ENCODE measurements at places on chromosomes 1 and 21.
A peak's percentile ranks its signal among the peaks of the same experiment; 100 is the strongest.

- no peak for DNase-seq
Observed at GRCh38 chr21:17359781-17360180, 153.1 kb upstream of the CXADR start.

- no peak for DNase-seq
Observed at GRCh38 chr1:67612788-67613241, 72.2 kb upstream of the GADD45A start.

- DNase-seq, result no peak
Observed at GRCh38 chr21:17690078-17690494, 77.4 kb upstream of the BTG3 start.

DNA sequence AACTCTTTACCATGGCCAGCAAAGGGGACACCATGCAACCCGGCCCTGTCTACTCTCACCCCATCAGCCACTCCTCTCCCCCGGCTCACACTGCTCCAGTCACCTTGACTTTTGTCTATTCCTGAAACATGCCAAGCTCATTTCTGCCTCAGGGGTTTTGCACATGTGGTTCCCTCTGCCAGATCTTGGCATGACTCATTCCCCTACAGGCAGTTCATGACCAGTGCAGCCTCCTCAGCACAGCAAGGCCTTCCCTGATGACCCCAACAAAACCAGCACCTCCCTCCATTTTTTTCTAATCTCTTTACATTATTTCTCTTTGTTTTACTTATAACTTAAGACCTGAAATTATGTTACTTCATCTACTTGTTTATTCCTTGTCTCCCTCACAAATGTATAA is 58.6 kb upstream of the GJB5 start:
- no peak for DNase-seq

DNA sequence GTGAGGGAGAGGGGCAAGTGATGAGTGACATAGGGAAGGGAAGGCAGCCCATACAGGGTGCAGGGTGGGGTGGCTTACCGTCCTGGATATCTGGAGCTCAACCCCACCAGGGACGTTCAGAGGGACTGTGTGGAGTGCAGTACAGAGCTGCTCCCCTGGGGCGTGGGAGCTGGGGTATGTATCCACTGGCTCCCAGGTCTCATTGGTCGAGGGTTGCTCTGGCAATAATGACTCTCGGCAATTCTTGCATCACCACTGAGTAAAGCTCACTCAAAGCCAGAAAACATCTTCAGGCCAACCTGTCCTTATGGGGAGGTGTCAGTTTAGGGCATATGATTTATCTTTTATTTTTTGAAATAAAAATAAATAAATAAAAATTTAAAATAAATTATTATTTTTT is 43.2 kb upstream of the RUNX3 start:
- DNase-seq, result no peak

GRCh38 chr1:45385302-45385701 is 45.1 kb upstream of the MUTYH start:
- no peak for DNase-seq

GRCh38 chr1:31573261-31573660 is 3.1 kb upstream of the TINAGL1 start:
- DNase-seq, result no peak

DNA sequence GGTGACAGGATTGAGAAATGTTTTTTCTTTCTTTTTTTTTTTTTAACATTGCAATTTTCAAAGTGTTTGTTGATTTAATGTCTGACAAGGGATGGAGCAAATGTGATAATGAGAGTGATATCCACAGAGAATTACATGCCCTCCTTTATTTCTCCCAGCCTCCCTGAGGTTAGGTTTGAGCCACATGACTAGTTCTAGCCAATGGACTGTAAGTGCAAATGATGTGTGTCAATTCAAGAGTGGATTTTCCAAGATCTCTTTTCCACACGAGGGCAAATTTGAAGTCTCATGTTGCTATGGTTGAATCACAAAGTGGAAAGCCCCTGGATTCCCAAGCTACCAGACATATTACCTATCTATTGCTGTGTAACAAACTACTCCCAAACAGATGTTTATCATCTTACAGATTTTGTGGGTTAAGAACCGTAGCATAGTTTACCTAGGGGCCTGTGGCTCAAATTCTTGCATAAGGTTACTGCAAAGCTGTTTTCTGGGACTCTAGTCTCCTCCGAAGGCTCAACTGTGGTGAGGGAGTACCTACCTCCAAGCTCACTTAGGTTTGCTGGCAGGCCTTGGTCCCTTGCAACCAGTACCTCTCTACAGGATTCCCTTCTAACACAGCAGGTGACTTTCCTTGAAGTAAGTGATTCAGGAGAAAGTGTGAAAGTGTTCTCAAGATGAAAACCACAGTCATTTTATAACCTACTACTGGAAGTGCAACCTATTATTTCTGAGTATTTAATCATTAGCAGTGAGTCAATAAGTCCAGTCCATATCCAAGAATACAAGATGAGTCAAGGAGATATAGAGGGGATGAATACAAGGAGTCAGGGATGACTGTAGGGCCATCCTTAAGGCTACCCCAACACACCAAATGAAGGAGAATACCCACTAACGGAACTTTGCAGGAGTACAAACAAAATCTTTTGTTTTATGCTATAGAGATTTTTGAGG is 533.6 kb downstream of the PTPRC start:
- no peak for DNase-seq

DNA sequence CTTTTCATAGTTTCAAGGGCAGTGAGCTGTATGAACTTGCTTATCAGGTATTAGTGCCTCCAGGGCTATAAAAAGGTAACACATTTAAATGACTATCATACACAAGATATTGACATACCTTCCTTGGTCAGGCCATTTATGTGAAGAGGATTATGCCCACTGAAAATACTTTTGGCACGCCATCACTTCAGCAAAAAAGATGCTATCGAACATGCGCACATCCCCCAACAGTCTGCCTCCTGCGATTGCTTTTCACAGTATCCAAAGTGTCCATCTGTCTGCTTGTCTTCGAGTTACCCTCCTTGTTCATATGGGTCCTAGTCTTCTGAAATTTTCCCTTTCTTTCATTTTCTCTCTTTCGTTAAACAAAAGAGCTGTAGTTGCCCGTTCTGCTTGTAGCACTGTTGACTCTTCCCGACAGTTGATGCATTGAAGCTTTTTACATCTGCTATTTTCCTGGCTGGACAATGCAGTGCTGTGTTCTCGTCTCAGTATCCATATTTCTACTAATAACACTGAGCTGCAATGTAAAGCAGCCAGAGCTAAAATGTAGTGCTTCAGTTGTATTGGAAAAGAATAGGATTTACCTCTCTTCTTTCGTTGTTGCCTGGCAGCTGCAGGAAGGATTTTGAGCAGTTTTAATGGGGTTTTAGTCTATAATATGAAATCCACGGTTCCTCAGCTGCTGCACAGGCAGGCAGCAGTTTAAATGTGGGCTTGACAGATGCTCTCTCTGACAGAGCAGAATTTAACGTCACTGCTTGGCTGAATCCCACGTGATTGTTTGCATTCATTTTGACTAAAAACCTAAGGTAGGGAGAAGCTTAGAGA is at the start of gene B3GALT2:
TSS of gene B3GALT2 (minus strand) at position 713 of the 831 bp plus-strand sequence. CDS start 5,051 bp downstream, outside the sequence.
- peak; percentile 72 for DNase-seq

- DNase-seq, result peak; percentile 93
Observed at GRCh38 chr1:225657462-225657989, 4.6 kb upstream of the ENAH start.

DNA sequence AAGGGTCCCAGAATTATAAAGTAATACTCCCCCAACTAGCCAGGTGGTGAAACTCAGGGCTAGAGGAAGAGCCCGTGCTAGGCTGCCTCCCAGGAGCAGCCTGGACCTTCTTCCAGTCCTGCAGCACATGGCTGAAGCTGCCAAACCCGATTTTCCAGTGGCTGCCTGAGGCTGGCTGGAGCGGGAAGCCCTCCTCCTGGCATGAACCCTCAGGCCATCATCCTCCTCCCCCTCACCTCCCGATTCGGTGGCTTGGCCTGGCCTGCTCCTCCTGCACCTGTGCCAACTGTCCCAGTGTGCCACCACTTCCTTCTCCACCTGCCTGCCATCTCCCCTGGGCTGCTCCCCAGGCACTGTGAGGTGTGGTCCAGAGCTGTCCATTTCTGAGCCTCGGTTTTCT is 3.0 kb upstream of the TSPAN1 start:
- DNase-seq, result no peak

DNA sequence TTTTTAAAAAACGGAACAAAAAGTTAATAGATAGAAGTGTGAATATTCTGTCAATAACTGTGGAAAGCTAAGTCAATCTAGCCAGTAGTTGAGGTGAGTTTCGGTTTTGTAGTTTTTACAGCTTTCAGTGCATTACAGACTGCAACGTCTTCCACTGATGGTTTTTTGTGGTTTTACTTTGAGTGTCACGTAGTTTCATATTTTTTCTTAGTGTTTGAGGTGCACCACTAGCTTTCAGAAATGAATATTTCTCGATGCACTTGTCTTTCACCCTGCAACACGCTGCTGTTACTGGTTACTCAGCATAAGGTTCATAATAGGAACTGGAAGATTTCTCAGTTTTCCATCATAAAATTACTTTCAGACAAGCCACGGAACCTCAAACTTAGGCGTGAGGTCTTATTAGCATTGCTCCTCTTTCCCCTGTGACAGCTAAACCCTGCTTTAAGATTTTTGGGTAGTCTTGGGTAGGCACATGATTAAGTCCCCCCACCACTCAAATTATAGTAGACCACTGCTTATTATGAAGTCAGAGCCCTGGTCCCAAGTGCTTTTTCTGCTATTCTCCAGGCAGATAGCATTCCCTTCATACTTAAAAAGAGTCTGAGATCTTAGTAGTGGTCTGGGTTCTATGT is 1412.7 kb downstream of the KCNT2 start:
- DNase-seq, result no peak

- DNase-seq, result no peak
Observed at GRCh38 chr21:30962013-30962412, 76.3 kb downstream of the KRTAP19-8 start.

DNA sequence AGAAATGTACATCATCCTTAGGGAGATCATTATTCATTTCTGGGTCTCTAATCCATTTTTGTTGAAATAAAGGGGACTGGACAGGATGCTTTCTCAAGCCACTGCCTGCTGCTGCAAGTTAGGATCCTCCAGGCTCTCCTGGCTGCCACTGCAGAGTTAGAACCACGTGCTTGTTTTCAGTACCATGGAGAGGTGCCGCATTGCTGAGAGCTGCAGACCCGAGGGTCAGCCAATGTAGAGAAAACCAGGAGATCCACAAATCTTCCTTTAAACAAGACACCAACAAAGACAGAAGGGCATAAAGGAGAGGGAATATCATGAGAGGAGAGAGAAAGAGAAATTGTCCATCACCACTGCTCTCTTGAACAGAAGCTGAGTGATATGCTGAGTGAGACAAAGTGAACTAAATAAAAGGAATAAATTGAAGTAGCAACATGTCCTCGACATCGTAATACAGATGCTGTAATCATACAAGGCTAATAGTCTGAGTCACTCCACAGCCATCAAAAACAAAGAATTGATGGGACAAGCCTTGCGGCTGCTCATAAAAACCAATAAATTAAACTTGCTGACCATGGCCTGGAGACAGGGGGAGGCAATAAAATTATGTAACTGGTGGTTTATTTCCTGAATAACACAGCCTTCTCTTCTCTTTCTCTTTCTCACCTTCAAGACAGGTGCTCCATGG is 255.7 kb downstream of the OMA1 start:
- peak; percentile 48 for DNase-seq

DNA sequence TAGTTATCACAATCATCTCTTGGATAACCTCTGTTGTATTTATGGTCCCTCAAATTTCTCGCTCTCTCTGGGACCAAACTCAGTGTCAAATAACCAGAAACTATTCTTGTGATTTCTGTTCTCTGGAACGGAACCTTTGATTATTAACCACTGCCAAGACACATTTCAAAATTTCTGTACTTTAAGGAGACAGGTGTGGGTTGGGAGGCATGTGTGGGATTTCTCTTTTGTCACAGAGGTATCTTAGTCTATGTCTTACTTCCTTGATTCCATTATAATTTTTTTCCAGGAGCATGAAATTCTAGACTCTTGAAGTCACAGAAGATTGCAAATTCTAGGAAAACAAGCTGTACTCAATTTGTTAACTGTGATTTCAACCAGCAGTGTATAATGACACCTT is 919.0 kb upstream of the B3GALT2 start:
- DNase-seq, result no peak

DNA sequence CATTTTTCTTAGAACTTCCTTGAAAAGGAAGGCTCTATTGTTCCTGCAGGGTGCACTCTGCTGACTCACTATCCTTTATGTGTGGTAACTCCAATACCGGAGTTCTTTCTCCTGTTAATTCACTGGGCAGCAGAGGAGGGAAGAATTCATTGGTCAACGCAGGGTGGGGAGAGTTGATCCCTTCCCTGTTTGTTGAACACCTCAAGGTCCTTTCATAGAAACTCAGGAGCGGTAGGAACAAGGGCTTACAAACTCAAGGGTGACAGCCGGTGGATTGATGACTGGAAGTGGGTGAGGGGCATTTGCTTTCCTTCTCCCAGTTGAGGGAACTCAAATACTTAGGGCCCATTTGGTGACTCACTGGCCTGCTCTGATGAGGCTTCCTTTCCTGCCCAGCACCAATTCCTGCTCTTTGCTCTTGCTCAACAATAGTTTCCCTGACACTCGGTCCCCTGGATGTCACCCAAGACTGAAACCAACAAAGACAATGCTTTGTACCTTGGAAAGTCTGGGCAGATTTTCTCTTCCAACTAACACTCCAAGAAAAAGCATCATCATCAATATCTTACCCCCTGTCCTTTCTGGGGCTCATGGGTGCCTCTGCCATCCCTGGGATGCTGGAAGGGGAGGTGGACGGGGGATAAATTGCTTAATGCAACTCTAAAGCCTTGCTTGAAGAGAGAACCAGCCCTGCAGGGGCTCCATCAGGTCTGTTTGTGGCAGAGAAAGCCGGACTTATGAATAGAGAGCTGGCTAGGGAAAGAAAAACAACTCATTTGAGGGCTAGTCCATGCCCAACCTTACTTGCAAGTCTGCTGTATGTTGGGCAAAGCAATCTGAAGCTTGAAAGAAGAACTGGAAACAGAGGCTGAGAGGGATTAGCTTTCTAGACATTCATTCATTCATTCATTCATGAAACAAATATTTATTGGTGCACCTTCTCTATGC is 9.3 kb downstream of the SLC26A9 start:
- DNase-seq, result peak; percentile 81

- no peak for DNase-seq
Observed at GRCh38 chr1:76268341-76268740, 193.8 kb downstream of the ST6GALNAC3 start.

GRCh38 chr21:40540216-40540615 is 306.7 kb downstream of the DSCAM start:
- no peak for DNase-seq

DNA sequence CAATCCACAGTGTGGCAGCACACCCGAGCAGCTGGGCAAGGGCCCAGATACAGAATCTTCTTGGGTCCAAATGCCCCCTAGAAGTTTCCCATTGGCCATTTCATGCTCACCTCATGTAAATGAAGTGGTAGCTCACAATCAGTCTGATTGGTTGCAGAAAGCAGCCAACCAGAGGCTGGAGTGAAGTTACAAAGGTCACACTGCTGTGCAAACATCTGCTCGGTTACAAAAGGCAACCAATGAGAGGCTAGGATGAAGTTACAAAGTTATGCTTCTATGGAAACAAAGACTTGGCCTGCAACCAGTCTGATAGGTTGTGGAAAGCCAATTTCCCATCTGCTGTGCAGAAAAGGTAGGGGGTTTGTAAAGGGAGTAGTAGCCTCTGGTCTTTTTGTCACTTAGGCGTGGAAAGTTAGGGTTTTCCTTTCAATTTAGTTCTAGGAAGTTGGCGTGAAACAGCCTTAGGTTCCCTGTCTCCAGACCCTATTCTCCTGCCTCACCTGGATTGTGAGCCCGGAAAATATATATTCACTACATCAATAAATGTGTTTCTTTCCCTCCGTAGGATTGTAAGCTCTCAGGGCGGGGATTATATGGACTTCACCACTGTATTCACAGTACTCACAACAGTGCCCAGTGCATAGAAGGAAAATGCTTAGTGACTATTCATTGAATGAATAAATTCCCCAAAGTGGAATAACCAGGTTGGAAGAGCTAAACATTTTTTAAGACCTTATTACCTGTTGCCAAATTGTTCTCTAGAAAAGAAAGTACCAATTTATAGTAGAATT is 91.9 kb downstream of the URB2 start:
- DNase-seq, result no peak
